Tibial artery (tissue), 4 donors: ENCODE measurements at places on chromosomes 6 and 20.
A peak's percentile ranks its signal among the peaks of the same experiment; 100 is the strongest.

DNA sequence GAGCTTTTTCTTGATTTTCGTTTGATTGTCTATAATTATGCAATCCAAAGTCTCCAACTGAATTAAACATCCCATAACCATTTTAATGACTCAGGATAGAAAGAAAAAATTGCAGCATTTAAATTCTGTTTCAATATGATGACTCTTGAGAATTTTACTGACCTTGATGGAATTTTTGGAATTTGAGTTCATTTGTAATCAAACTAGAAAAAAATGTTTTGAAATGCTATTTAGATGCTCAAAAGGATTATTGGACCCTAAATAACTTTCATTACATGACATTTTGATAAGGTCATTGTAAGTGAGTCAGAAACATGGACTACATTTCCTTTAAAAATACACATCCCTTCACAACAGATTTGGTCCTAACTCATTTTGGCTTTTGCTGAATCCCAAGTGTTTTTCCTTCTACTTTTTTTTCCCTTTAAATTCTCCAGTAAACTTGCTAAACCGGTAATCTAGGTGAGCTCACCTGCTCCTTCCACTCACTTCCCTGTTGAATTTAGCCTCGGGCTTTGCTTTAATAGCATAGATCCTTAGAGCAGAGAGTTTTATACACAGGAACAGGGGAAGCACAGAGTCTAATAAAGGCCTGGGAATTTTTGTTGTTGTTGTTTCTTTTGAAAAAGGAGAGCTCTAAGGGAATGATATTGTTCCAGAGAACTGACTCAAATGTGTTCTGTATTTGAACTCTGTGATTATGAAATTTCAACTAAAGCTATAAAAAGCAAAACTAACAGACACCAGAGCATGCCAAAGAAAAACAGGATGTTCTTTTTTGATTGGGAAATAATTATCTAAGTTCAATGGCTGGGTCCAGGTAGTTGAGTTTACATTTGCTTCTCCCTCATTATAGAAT is 1088.2 kb upstream of the CITED2 start:
- no peaks in the 10 kb centered on the region for H3K27me3 ChIP-seq
- H3K4me1 ChIP-seq: no peaks in the 10 kb centered on the region
- H3K36me3 ChIP-seq: no peaks in the 10 kb centered on the region
- peak overlapping the region; percentile 80 for H3K27ac ChIP-seq
- DNase-seq: no peak

DNA sequence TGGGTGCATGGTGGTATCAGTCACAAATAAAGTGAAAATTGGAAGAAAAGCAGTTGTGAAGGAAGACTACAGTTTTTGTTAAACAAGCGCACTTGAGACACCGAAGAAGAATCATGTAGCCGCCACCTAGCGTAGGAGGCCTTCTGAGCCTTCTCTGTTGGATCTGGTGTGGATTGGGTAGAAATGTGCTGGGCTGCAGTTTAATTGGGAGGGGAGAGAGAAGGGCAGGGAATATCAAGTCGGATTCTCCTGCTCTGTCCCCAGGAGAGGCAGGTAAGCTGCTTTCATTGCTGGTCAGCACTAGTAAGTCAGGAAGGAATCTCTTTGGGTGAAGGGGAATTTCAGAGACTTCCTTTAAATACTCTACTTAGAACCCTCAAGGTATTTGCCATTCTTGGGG is 1.2 kb upstream of the FABP7 start:
- H3K36me3 ChIP-seq: no peaks in the 10 kb centered on the region
- no peak for DNase-seq
- no peak overlapping the region for H3K4me3 ChIP-seq
- no peaks in the 10 kb centered on the region for H3K4me1 ChIP-seq
- peaks cover 3% of the 10 kb centered on the region for H3K27me3 ChIP-seq

GRCh38 chr6:33857093-33857931 is 53.5 kb upstream of the MLN start:
- H3K36me3 ChIP-seq: no peaks in the 10 kb centered on the region
- no peaks in the 10 kb centered on the region for H3K4me1 ChIP-seq
- H3K4me3 ChIP-seq: no peak overlapping the region
- H3K27ac ChIP-seq: no peak overlapping the region

GRCh38 chr6:108710551-108710950 is 137.7 kb upstream of the ARMC2 start:
- H3K27me3 ChIP-seq: no peaks in the 10 kb centered on the region
- H3K36me3 ChIP-seq: no peaks in the 10 kb centered on the region
- peaks cover 61% of the 10 kb centered on the region for H3K4me1 ChIP-seq

DNA sequence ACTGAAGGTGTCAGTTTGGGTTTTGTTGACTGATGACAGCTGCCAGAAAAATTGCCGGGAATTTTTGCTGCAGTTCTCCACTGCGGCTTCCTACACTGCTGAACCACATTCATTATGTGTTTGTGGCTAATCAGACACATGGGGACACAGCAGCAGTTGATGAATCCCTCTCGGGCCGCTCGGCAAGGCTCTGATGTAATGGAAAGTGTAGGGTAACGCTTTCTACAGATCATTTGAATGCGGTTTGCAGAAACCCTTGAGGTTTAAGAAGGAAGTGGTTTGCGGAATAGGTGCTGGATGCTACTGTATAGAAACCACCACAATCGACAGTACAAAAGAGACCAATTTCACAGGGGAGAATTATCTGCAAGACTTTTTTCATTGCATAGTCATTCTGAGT is 138.7 kb upstream of the SASH1 start:
- H3K36me3 ChIP-seq: no peaks in the 10 kb centered on the region
- no peaks in the 10 kb centered on the region for H3K27me3 ChIP-seq
- H3K4me1 ChIP-seq: no peaks in the 10 kb centered on the region
- no peak overlapping the region for H3K4me3 ChIP-seq

DNA sequence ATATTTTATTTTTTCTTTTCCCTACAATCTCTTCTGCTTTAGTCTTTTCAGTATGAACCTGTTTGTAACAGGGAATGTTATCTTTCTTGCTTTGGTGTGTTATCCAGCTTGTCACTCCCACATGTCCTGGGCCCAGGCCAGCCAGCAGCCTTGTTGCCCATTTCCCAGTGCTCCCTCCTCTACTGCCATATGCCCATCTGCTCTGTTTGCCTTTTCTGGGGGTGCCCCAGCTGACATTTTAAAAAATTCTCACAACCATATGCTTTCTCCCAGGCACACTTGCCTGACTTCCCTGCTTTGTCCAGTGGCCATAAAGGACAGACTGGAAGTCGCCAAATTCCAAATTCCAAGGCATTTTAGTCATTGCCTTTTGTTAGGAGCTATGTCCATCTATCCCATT is 23.6 kb upstream of the LMBRD1 start:
- DNase-seq: no peak
- no peaks in the 10 kb centered on the region for H3K36me3 ChIP-seq
- no peaks in the 10 kb centered on the region for H3K4me1 ChIP-seq
- H3K27ac ChIP-seq: no peak overlapping the region
- H3K27me3 ChIP-seq: no peaks in the 10 kb centered on the region

GRCh38 chr20:24146231-24146634 is 157.7 kb upstream of the GGTLC1 start:
- H3K4me1 ChIP-seq: no peaks in the 10 kb centered on the region
- H3K27me3 ChIP-seq: no peaks in the 10 kb centered on the region
- no peak overlapping the region for H3K27ac ChIP-seq
- DNase-seq: no peak

DNA sequence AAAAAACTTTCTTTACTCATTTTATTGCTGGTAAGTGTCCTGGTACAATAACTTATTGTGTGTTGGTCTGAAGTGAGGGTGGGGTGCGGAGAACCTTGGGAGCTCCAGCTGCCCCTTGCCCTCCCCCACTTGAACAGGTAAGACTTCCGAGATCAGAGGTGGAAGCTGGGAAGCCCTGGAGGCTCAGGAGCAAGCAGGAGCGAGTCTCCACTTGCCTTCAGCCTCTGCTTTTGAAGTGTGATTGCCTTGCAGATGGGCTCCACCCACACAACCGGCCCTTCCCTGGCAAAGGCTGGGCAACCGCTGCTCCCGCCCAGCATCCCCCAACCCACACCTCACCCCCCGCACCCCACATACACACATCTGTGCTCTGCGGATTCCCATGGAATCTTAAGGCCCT is 179.6 kb downstream of the TFAP2C start:
- H3K4me3 ChIP-seq: no peak overlapping the region
- DNase-seq: no peak
- H3K4me1 ChIP-seq: no peaks in the 10 kb centered on the region
- peaks cover 40% of the 10 kb centered on the region for H3K27me3 ChIP-seq
- H3K36me3 ChIP-seq: no peaks in the 10 kb centered on the region
- no peak overlapping the region for H3K27ac ChIP-seq

GRCh38 chr20:7540018-7540417 is 400.2 kb downstream of the HAO1 start:
- no peaks in the 10 kb centered on the region for H3K4me1 ChIP-seq
- no peak for DNase-seq
- no peaks in the 10 kb centered on the region for H3K27me3 ChIP-seq
- no peaks in the 10 kb centered on the region for H3K36me3 ChIP-seq
- no peak overlapping the region for H3K27ac ChIP-seq

GRCh38 chr6:100479179-100480035 is 14.7 kb upstream of the SIM1 start:
- H3K27ac ChIP-seq: no peak overlapping the region
- no peaks in the 10 kb centered on the region for H3K36me3 ChIP-seq
- no peaks in the 10 kb centered on the region for H3K4me1 ChIP-seq
- no peak overlapping the region for H3K4me3 ChIP-seq
- no peaks in the 10 kb centered on the region for H3K27me3 ChIP-seq
- DNase-seq: no peak

- no peak overlapping the region for H3K4me3 ChIP-seq
- no peak for DNase-seq
- no peaks in the 10 kb centered on the region for H3K27me3 ChIP-seq
- H3K27ac ChIP-seq: no peak overlapping the region
- H3K36me3 ChIP-seq: no peaks in the 10 kb centered on the region
- no peaks in the 10 kb centered on the region for H3K4me1 ChIP-seq
These were observed 229.3 kb downstream of the FARS2 start for GRCh38 chr6:5490501-5491069.

DNA sequence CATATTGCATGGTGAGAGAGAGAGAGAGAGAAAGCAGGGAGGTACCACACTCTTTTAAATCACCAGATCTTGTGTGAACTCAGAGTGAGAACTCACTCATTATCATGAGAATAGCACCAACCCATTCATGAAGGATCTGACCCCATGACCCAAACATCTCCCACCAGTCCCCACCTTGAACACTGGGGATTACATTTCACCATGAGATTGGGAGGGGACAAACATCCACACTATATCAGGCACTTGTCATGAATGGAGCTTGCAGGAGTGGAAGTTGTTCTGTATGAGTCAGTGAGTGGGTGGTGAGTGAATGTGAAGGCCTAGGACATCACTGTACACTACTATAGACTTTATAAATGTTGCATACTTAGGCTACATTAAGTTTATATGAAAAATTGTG is 47.7 kb upstream of the RNF182 start:
- no peaks in the 10 kb centered on the region for H3K36me3 ChIP-seq
- DNase-seq: no peak
- no peaks in the 10 kb centered on the region for H3K27me3 ChIP-seq
- no peak overlapping the region for H3K27ac ChIP-seq

DNA sequence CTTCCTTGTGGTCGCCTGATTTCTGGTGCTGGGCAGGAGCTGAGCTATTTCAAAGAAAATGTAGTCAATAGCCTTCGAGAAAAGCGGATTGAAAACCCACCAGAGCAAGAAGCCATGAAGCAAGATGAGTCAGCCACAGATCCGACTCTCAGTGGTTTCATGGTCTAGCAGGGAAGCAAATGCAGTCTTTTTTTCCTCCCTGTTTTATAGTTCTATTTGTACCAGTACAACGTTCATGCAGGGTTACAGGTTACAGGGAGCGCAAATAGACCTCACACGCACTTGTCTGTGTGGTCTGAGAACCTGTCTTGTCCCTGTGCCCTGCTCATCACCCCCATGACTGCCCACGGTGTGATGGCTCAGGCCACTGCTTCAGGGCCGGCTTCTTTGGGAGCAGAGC is 309.8 kb upstream of the SUPT3H start:
- H3K4me3 ChIP-seq: no peak overlapping the region
- no peaks in the 10 kb centered on the region for H3K36me3 ChIP-seq
- no peaks in the 10 kb centered on the region for H3K4me1 ChIP-seq

DNA sequence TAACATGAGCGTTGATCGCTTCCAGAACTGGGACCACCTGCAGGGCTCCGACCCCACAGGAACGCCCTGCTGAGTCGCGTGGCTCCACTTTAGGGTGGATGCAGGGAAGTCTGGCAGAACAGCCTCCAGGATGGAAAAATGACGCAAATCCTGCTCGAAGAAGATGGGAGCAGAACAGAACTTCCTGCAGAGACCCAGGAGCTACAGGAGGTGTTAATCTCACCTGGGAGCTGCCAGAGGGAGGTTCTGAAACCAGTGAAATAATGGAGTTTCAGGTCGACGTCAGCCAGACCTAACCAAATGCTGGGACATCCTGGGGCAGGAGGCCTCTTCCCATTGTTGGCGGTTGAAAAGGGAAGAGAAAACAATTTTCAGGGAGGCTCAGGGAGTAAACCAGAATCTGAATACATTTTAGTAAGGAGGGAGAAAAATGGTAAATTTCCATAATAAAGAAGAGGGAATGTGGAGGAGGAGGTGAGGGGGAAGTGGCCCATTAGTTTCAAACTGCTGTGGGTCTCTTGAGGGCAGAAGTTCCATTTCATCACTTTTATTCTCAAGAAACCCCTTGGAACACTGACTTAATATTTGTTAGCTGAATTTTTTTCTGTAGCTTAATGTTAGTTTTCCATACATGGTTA is 558.4 kb upstream of the CDH4 start:
- H3K36me3 ChIP-seq: no peaks in the 10 kb centered on the region
- no peaks in the 10 kb centered on the region for H3K4me1 ChIP-seq
- H3K4me3 ChIP-seq: no peak overlapping the region

GRCh38 chr6:154345811-154346210 is 10.8 kb downstream of the IPCEF1 start:
- H3K27ac ChIP-seq: no peak overlapping the region
- DNase-seq: no peak
- no peaks in the 10 kb centered on the region for H3K36me3 ChIP-seq
- no peaks in the 10 kb centered on the region for H3K27me3 ChIP-seq

GRCh38 chr6:28683945-28684538 is 158.4 kb downstream of the GPX5 start:
- H3K4me1 ChIP-seq: no peaks in the 10 kb centered on the region
- no peaks in the 10 kb centered on the region for H3K27me3 ChIP-seq
- H3K4me3 ChIP-seq: no peak overlapping the region
- H3K36me3 ChIP-seq: no peaks in the 10 kb centered on the region
- no peak overlapping the region for H3K27ac ChIP-seq
- no peak for DNase-seq

DNA sequence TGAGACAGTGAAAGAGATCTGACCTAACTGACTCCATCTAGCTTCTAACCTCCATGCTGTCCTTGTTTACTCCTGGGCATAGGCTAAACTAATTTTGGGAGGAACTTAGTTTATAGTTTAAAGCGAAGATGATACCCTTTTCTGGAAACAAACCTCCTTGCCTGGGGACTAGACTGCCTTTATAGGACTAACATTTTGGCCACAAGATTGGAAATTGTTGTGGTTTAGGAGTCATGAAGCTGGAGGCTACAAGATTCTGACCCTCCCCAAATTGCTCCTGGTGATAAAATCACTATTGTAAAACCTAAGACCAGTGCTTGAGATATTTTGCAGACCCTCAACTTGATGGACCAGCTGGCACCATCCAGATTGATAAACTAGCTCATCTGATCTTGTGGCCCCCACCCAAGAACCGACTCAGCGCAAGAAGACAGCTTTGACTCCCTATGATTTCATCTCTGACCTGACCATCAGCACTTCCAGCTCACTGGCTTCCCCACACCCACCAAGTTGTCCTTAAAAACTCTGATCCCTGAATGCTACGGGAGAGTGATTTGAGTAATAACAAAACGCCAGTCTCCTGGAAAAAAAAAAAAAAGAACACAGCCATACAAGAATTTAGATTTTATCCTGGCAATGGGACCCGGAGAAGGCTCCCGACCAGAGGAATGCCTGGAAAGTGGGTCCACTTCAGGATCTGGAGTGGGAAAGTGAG is 63.0 kb downstream of the ABHD12 start:
- no peak overlapping the region for H3K27ac ChIP-seq
- no peak for DNase-seq
- H3K4me1 ChIP-seq: peaks cover 23% of the 10 kb centered on the region
- H3K36me3 ChIP-seq: peaks cover 2% of the 10 kb centered on the region
- H3K4me3 ChIP-seq: no peak overlapping the region
- no peaks in the 10 kb centered on the region for H3K27me3 ChIP-seq
